ENCODE measurements at places on chromosomes 5 and 9.
A peak's percentile ranks its signal among the peaks of the same experiment; 100 is the strongest.

DNA sequence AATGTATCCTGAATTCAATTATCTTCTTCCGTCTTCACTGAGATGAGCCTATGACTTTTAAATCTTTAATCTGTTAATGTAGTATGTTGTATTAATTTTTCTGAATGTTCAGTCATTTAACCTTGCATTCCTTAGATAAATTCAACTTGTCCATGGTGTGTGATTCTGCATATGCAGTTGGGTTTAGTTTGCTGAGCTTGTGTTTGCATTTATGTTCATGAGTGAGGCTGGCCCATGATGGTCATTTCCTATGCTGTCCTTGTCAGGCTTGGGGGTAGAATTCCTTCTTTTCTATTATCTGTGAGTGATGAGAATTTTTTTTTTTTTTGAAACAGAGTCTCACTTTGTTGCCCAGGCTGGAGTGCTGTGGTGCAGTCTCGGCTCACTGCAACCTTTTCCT lies 131.8 kb upstream of the COL5A1 start:
- no peak for DNase-seq

- no peak for DNase-seq
Measured at GRCh38 chr9:116797276-116797675, 110.2 kb downstream of the TRIM32 start.

DNA sequence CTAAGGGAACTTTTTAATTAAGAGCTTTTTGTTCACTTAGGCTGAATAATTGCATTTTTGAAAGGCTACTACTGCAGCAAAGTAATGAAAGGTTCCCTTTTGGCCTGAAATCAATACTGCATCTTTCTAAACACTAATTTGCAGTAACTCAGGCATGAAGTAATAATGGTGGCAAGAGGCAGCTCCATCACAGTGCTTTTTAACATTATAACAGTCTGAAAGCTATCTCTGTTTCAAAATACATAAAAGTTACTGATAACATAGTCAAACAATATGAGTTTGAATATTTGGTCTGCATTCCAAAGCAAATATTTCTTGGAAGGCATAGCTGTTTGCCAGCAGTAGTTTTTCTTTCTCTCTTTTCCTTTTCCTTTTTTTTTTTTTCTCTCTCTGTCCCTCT lies 113.4 kb downstream of the FBN2 start:
- DNase-seq: no peak

DNA sequence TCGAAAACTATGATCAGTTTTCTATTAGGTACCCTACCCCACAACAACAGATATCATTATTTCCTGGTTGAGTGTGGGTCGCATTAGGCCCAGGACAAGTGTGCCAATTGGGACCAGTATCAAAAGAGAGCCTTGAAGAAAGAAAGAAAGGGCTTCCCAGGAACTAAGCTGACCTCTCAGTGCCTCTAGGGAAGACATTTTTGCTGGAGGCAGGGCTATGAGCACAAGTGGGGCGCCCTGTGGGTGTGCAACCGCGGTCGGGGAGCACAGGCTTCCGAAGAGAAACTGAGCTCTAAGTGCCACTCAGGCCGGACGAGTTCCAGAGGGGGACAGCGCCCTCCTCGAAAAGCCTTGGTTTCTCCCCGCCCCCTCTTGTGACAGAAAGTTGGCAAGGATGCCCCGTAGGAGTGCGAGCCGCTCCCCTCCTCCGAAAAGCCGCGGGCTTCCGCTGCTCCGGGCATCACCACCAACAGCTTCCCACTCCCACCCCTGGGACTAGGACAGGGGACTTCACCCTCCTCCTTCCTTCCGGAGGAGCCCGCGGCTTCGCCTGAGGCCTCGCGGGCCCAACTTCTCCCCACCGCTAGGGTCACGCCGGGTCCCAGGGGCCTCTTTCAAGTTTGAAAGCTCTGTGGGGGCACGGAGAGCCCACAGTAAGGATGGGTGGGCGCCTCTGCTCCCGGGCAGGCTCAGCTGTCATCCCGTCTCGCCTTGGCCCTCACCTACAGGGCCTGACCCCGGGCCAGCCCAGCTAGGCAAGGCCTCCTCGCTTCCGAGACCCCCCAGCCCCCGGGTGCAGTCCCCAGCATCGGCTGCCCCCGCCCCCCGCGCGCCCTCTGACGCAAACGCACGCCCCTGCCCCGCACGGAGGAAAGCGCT lies 2.0 kb downstream of the NR2F1-AS1 start:
- DNase-seq: peak; percentile 9

- peak; percentile 41 for DNase-seq
Measured at GRCh38 chr9:4604678-4605095, 57.4 kb upstream of the PLPP6 start.

DNA sequence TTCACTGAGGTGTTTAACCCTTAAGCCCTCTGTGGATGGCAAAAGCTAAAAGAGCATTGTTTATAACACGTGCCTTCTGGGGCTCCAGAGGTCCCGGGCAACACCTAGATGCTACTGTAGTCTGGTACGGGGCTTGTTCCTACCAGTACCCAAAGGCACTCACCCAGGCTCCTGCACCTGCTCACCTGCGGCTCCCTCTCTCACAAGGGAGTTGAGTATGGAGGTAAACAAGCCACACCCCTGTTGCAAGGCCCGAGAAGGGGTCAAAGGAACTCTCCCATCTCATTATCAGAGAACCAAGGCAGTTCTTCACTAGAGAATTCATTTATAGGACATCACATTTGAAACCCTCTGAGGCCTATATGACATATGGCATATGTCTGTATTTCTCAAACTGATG lies 53.4 kb upstream of the IL6ST start:
- no peak for DNase-seq

DNA sequence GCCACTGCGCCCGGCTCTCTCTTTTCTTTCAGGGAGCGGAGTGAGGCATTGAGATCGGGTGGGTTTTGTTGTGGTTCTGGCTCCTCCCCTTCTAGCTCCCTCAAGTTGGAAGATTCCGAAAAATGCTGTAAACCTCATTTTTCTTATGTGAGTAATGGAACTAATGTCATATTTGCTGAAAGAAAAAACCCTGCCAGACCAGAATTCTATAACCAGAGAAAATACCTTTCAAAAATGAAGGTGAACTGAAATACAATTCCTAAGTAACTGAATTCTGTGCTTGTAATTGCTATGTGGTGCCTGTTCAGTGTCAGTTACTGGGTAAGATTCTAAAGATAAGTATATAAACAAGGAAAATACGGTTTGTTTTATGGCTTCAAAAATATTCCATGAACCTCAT lies 30.9 kb upstream of the CDK20 start:
- DNase-seq: no peak

DNA sequence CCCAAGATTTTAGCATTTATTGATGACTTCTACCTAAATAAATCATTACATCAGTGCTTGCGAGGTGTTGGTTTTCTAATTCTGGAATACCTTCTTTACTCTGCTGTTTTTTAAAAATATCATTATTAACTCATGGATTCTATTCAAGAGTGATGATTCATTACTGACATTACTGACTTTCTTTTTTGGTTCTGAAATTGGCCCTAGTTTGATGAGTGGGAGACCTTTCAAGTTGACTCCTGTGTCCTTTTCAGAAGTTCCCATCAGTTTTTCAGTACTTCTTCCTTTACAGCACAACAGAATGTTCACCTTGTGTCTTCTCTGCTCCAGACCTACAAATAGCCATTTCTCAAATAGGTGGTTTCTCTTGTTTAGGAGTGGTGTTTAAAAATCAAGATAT lies 114.1 kb downstream of the PCSK5 start:
- DNase-seq: no peak

Data from GF-D8 (cell line).